ENCODE measurements at places on chromosomes 7 and 10.

- no peak for DNase-seq
Observed at GRCh38 chr7:44338600-44338999, 13.2 kb upstream of the CAMK2B start.

DNA sequence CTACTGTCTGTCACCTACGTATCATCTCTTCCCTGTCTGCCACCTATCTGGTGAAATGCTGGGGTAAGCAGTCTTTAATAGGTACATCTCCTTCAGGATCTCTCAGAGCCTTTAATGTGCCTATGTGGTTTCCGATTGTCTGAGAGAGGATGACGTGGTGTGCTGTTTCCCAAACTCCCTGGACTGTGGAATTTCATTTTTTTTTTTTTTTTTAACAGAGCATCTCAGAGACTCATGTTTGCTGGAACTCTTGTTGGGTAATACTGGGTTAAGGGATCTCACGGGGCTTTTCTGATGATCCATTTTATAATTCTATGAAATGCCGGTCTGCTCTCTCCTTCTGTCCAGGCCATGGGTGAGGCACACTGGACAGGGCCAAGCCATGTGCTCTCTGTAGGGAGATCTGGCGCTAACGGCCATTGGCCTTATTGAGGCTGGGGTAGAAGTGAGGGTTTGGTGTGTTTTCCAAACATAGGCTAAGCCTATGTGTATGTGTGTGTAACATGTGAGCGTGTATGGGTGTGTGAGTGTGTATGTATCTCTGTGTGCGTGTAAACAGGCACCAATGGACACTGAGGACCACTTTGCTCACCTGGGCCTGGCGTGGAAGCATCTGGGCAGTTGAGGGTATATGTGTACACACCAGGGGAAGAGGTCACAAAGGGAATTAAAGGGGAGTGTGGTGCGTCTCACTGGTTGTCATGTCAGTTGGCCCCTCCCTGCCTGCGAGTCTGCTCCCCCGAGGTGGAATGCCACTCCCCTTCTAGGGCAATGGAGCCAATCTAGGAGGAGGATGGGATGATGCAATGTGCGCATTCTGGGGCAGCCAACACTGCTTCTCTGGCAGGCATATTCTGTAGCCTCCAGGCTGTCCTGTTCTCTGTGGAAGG lies 7.8 kb downstream of the ADRA2A start:
- DNase-seq: no peak

DNA sequence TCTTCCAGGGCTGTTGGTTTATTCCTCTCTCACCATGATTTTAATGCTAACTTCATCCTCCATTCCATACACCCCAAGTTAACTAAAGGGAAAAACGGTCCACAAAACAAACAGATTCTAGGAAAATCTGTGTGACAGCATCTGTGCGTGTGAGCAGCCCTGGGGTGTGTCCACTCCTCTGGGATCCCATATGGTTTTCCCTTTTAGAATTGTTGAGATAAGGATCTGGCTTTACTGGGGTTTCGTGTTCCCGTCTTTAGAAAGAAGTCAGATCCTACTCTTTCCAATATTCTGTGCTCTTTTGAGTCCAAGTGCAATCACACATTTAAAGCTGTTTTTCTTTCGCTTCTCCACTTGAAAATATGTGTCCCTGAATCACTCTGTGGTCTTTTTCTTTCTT lies 257.1 kb downstream of the KLF6 start:
- no peak for DNase-seq

DNA sequence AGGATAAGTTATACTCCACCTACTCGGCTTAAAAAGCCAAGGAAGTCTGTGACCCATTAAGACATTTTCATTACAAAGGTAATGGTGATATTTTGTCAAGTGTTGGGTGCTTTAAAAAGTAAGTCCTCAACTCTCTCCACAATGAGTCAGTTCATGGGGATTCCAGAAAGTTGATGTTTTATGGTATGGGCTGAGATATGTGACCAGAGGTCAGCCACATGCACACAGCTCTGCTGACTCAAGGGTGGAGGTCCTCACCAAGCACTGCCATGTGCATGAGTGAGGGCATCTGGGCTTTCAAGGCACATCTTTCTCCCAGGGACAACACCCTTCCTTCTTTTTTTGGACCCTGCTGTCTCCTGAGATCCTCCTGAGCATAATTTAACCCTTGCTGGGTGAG lies 292.9 kb downstream of the PTEN start:
- no peak for DNase-seq

GRCh38 chr7:99141841-99142726 lies 1.8 kb downstream of the SMURF1 start:
- peak; percentile 77 for DNase-seq

DNA sequence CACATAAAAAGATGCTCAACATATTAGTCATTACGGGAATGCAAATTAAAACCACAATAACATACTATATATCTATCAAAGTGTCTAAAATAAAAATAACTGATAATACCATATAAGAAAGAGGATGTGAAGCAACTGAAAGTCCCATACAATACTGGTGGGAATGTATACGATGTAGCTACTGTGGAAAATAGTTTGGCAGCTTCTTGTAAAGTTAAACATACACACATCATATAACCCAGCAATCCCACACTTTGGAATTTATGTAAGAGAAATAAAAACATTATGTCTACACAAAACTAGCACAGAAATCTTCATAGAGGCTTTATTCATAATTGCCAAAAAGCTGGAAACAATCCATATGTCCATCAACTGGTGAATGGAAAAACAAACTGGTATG lies 10.5 kb upstream of the COMMD3 start:
- DNase-seq: no peak
